DMS79 (cell line): ENCODE measurements at places on chromosomes 7 and 10.

DNA sequence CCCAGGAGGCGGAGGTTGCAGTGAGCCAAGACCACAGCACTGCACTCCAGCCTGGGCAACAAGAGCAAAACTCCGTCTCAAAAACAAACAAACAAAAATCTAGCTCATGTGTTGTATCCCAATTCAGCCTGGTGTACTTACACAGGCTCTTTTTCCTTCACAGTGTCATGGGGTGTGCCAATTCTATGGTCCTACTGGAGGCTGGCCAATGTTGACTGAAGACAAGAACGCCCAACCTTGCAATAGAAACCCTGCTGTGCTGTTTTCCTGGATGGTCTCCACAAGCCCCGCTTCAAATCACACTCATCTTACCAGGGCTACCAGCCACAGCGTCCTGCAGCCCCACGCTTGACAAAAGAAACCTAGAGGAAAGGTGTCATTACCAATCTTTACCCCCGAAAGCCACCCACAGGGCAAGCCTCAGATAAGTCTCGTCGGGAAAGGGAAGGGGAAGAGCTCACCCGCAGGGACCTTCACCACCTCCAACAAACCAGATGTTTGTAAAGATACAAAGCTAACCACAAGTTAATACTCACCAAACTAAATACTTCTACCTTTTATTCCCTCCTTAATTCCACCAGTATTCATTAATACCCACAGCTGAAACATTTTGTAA lies 64.8 kb downstream of the TNS3 start:
- DNase-seq, result no peak

GRCh38 chr10:51363415-51363814 lies 289.1 kb downstream of the PRKG1 start:
- no peak for DNase-seq

DNA sequence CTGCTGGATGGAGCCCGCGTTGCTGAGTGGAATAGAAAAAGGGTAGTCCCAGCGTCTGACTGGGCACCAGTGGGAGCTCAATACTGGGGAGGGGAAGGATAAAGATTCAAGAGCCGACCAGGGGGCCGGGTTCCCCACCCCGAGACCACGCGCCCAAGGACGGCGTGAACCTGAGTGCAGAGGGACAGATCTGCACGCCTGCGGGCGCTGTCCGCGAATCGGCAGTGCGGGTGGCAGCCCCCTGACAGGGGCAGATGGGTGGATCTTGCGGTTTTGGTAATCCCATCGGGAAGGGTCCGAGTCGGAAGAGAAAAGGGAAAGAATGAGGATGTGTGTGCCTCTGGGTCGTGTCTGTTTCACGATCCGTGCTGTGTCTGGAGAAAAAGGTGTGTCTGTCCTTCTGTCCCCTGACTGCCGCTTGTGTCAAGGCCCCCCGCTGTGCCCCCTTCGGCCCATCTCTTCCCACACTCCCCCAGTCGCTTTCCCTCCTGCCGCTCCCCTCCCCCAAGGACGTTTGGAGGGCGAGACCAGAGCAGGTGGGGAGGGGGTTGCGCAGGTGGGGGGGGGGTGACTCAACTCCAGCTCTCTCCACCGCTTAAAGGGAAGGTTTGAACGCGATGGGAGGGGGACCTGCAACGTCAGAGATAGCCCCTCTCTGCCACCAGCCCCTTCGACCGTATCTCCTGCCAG lies 734 bp upstream of the VGF start:
- DNase-seq, result no peak

GRCh38 chr10:122098924-122099323 lies 110.0 kb downstream of the TACC2 start:
- no peak for DNase-seq
